Activated T-cell treated with anti-CD3 and anti-CD28 coated beads for 1 hour (primary cell): ENCODE measurements at places on chromosomes 12 and 14.

GRCh38 chr12:51372021-51372420 is 19.2 kb downstream of the GALNT6 start:
- DNase-seq, result no peak

DNA sequence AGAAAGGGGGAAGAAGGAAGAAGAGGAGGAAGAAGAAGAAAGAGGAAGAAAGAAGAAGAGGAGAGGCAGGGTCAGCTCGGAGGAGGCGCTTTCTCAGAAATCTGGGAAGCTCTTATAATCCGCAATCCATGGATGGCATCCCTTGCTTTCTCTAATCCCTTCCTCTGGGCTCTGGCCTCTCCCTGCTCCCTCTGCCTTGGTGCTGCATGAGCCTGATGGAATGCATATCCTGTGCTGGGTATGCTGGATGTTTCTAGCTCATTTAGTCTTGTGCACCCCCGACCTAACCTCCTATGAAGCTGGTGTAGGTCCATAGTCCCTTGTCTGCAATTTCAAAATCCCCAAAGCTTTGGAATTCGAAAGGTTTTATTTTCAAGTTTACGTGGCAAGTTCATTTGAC is 94.2 kb upstream of the MYL2 start:
- no peak for DNase-seq

DNA sequence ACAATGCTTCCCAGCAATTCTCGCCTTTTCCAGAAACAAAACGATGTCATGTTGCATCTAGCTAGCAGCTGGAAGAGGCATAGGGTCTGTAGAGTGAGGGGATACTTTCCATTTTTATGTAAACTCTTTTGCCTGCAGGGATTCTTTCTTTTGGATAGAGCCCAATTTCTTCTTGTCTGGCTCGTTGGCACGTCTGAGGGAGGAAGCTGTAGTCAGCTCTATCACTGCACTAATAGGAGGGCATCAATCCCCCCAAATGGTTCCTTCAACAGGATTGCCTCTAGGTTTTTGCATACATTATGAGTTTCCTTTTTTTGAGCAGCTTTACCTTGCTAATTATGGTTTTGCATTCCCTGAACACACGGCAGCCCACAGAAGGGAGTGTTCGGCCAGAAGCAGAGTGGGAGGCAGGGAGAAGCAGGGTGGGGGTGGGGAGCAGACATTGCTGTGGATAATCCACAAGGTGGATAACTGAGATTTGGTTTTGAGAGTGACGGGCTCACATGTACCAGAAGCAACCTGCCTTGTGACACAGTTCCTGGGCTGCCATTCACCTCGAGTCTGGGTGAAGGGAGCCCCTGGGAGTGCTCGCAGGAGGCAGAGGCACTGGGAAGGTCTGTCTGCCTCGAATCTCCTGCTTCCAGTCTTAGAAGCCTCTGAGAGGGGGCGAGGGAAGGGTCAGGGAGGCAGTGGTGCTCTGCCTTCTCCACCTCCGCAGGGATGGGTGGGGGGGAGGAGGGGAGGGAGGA is 24.5 kb downstream of the LRTM2 start:
- DNase-seq, result no peak

GRCh38 chr14:52834440-52834842 is 43.0 kb upstream of the GNPNAT1 start:
- DNase-seq, result no peak

DNA sequence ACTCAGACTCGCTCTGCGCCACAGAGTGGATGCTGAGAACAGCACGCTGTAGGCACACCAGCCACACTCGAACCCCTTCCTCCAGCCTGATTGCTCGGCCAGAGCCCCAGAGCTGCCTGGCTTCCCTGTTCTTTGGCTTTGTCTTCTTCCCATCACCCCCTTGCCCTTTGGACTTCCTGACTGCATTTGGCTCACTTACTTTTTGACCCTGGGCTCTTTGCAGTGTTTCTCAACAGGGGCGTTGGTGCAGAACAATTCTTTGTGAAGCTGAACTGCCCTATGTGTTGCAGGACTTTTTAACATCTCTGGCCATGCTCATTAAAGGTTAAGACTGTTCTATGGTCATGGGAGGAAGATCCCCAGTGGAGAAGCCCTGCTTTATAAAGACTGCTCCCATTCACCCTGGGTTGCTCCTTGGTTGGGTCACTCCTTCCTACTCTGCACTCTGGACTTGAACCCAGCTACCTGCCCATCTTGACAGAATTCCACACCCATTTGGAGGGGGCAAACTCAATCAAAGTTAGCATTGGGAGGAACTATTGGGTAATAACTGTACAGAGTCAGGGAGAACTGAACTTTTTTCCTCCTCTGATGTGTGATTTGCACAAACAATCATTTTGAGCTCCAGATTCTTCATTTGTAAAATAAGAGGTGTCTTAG is 127.7 kb upstream of the PLEKHG7 start:
- DNase-seq, result no peak

DNA sequence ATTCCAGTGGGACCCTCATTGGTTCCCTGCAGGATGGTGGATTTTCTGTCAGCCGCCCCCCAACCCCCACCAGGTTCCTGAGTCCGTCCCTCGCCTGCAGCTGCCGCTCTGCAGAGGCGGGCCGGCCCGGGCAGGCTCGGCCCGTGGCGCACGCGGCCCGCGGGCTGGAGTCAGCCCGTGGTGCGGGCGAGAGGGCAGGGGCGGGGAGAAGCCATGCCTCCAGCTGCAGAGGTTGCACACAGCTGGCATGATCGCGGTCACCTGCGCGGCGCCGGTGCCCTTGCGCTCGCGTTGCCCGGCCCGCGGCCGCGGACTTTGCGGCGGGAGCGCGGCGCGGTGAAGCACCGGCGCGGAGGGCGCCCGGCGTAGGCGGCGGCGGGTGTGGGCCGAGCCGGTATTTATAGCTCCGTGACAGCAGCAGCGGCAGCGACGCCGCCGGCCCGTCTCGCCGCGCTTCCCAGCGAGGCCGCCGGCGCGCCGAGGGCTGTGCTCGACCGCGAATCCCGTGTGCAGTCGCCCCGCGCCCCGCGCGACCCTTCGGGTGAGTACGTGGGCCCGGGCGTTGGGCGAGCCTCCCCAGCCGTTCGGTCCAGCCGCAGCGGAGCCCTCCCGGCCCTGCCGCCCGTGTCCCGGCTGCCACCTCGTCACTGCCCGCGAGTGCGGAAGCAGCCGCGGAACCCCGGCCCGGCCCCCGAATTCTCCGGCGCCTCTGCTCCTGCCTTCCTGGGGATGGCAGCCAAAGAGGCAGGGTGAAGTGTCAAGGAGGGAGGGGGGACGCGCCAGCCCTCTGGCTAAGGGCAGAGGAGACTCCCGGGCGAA is at the start of gene TMEM117:
TSS of gene TMEM117 (plus strand) at position 426 of the 819 bp plus-strand sequence.
- DNase-seq, result peak; percentile 49

DNA sequence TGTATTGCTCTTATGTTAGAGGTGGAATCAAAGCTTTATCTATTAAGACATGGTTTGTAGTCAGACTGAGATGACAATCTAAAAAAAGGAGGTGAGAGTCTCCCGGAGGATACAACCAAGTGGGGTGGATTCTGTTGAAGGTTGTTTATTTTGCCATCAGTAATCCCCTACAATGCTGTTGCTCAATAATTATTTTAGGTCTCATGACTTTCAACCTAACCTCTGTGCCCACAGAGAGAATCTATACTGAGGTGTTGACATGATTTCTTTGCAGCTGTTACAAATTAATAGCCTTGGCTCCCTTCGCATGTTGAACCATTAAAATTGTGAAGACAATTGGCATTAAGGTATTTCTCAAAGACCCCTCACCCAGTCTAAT is 28.7 kb upstream of the FOS start:
- no peak for DNase-seq

- no peak for DNase-seq
Observed at GRCh38 chr14:22847661-22848341, 11.4 kb downstream of the MMP14 start.

- DNase-seq, result no peak
Observed at GRCh38 chr14:69982220-69982839, 103.1 kb downstream of the SMOC1 start.

DNA sequence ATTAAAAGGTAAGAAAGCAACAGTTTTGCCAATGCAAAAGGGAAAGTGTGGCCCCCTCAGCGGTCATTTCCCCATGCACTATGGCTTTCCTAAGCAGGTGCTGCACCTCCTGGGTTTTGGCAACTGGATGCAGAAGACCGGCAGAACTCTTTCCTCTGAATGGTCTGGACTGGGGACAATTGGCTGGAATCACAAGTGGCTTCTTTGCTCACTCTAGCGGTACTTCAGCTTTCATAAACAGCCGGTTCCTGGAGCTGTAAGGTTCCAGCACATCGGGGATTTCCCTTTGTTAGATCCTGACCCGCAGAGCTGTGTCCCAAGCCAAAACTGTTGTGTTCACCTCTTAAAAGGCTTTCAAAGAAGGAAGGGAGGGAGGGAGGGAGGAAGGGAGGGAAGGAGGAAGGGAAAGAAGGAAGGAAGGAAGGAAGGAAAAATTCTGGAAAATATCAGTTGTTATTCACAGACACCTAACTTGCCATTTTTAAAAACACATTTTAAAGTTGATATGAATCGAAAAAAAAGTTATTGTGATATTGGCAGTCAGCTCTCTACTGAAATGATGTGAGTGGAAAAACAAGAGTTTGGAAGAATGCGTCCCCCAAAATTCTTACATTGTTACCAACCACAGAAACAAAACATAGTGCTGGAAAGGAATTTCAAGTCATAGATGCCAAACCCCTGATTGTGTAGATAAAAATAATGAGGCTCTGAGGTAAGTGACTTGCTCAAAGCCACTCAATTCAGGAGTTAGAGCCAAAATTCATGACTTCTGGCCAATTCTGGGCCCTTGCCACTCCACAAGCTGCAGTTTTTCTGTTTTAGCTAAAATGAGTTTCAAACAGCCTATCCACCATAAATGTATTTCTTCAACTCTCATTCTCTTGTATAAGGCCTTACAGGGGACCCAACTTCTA is 220.6 kb upstream of the HMGA2 start:
- no peak for DNase-seq

- DNase-seq, result no peak
Observed at GRCh38 chr12:85237327-85237726, 42.7 kb upstream of the ALX1 start.

GRCh38 chr12:26872625-26873024 is 39.6 kb upstream of the ITPR2 start:
- no peak for DNase-seq

DNA sequence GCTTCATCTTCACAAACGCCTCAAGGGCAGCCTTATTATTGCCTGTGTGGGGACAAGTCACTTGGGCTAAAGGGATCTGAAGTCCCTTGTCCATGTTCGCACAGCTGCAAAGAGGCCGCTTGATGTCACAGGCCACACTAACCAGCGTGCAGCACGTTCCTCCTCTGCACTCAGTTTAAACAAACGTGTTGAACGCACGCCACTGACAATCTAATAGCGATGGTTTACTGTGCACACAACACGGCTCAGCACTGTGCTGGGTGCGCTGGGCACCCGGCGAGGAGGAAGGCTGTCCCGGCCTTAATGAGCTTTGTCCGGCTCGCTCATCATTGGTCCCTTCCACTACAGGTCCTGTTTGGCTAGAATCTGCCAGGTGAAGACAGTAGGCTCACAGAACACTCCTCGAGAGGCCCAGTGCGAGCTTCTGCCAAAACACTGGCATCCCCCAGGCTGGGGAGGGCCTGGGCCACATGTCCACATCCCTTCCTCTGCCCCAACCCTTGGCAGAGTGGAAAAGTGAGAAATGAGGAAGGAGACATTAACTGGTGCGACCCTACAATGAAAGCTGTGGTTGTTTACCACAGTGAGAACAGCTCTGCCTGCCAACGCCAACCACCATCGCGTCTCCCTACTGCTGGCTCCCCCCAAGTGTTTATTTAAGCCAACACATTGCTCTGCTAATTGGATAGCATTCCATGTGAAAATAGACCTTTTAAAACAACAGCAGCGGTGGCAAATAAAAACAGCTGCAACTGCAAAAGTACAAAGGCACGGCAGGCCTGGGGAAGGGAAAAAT is 113.2 kb downstream of the RBM19 start:
- no peak for DNase-seq

DNA sequence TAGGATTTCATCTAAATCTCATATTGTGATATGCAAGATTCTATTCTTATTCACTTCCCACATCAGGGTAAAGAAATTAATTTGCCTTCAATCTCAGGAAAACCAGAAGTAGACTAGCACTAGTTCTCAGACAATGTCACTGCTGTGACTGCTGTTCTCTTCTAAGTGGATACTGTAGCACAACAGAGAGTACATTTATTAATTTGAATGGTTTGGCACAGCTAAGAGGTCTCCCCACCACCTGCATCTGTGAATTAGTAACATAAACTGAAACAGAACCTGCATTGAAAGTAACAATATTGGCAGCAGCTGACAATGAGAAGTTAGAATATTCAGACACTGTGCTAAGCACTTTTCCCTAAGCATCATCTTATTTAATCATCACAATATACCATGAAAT is 253.1 kb downstream of the PDZRN4 start:
- DNase-seq, result no peak

GRCh38 chr14:49879646-49880204 is 13.2 kb upstream of the ARF6 start:
- no peak for DNase-seq
